Activated gamma-delta T cell treated with anti-CD3 and anti-CD28 coated beads, Interleukin-2, amount 50 U/mL, for 16 hours (primary cell): ENCODE measurements at places on chromosomes 16 and 17.

- no peak for DNase-seq
Observed at GRCh38 chr17:50177476-50177875, 11.7 kb downstream of the SGCA start.

DNA sequence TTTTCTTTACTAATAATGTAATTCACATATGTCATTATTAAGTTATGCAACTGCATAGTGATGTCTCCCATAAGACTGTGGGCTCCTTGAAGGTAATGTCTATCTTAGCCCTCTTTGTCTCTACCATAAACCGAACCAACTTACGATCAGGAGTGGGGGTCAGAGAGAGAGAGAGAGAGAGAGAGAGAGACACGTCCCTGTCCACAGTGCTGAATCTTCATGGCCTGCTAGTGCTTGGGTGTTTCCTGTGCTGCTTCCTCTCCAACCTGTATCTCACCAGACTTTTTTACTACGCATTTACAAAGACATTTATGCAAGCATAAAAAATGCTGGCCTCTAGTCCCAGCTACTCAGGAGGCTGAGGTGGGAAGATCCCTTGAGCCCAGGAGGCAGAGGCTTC, 52.2 kb upstream of the HAPSTR1 start:
- no peak for DNase-seq

- DNase-seq, result no peak
Observed at GRCh38 chr17:55576237-55576995, 65.2 kb upstream of the SMIM36 start.

DNA sequence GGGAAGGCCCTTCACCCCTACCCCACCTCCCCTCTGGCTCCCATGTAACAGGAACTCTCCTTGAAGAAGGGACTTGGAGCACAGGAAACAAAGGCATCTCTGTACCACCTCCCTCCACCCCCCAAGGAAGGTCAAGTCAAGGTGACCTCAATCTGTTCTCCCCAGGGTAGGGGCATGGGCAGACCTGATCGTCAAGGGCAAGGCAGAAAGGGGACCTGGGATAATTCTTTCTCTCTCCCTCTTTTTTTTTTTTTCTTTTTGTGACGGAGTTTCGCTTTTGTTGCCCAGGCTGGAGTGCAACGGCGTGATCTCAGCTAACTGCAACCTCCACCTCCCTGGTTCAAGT, 4.3 kb upstream of the STAT5A start:
- DNase-seq, result no peak

- DNase-seq, result no peak
Observed at GRCh38 chr17:15124746-15125145, 140.4 kb downstream of the PMP22 start.
